Omental fat pad (tissue), 4 donors: ENCODE measurements at places on chromosomes 2 and 18. TPM values are rescaled to one million over a fixed set of nuclear protein-coding genes. Genes with fewer than 3 reads are reported as not detected.

DNA sequence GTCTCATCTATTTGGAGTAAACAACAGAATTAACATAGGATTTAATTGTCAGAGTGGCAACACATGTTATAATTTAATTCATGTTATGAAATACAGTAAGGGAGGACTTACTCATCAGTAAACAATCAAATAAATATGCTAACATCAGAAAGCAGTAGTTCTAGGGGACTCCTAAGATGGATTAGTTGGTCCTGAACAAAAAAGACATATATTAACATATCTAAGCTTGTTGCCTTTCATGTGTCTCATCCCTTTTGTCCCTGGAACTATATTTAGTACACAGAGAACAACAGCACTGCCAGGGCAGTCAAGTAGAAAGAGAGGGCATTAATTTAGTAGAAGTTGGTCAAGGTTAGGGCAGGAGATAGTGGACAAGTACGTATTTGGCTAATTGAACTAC is 117.8 kb upstream of the FZD5 start:
- no peak for DNase-seq

- DNase-seq, result no peak
Measured at GRCh38 chr18:50509012-50509411, 50.9 kb upstream of the MAPK4 start.

The CCDC102B gene
- 15.3 TPM for total RNA-seq

- no peak for DNase-seq
Measured at GRCh38 chr2:239025096-239025801, 177.4 kb downstream of the TWIST2 start.

The CDH2 gene
- total RNA-seq, result 2.0 TPM

DNA sequence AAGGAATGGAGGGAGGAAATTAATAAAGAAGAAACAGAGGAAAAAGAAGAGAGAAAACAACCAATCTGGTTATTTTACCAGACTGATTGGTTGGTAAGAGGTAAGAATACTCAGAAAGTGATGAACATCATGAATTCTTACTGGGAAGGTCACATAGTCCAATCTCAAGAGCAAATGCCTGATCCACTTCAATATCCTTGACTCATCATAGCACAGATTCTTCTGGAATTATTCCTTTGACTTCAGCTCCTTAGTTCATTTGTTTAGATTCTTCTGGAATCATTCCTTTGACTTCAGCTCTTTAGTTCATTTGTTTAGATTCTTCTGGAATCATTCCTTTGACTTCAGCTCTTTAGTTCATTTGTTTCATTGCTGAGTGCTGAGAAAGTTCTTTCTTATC is 2030.6 kb upstream of the CELF4 start:
- no peak for DNase-seq

GRCh38 chr2:121960251-121960650 is 204.8 kb downstream of the TSN start:
- no peak for DNase-seq

The FAM124B gene
- total RNA-seq, result 1.9 TPM

The HTRA2 gene
- total RNA-seq, result 34.3 TPM

GRCh38 chr2:224846161-224846560 is 130.0 kb upstream of the CCDC195 start:
- no peak for DNase-seq

DNA sequence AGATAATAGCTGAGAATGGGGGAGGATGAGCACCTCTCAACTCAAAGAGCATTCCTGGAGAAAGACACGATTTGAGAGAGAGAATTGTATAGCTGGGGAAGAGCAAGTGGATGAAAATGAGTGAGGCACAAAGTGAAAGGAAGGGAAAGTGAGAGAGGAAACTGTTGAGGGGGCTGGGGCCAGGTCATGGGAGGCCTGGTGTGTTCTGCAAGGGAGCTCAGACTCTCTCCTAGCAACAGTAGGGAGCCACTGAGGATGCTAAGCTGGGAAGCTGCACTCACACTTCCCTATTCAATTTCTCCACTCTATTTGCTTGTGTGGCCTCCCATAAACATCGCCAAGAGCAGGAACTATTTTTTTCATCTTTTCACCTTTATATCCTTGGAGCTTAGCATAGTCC is 14.8 kb downstream of the EVA1A start:
- DNase-seq, result no peak

- DNase-seq, result no peak
Measured at GRCh38 chr18:75110846-75111415, 98.0 kb downstream of the PTGR3 start.

DNA sequence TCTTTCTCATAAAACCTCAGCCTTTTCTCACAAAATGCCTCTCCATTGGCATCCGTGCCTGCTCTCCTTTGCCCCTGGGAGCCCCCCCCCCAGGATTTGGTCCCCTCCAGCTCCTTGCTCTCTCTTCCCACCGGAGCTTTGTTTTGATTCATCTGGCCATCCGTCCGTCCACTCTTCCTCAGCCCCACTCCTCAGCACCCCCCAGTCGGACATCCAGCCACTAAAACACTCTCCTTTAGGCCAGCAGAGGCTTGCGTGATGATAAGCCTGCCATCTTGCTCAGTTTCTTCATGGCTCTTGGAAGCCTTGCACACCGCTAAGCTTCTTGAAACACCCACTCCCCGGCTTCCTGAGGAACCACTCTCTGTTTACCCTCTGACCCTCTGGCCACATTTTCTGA is 31.5 kb upstream of the GNAL start:
- no peak for DNase-seq

DNA sequence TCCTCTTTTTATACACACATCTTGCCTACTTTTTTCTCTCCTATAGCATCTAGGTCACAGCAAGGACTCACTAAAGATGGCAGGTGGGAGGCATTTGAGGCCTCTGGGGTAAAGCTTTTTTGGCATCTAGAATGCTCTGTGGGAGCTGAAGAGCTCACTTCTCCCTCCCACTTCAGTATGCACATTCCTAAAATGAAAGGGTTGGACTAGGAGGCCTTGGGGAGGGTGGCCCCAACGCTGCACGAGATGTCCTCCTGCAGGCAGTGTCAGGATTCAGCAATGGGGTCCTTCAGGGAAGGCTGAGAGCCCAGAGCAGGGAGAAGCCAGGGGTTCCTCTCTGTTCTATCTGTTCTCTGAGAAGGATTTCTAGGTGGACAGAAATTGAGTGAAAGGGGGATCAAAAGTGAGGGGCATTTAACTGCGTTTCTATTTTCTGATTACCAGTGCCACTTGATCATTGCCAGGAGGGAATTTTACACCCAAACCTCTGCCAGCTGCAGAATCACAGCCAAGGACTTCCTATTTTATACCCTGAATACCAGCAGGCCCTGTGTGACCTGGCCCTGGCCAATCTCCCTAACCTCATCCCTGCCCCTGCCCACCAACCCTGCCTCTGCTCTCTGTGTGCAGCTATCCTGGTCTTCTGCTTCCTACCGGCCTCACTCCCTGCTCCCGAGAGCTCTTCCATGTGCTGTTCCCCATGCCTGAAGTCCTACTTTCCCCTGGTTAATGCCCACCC is 186.2 kb downstream of the CYP26B1 start:
- no peak for DNase-seq

- no peak for DNase-seq
Measured at GRCh38 chr2:37326866-37327634, 2.4 kb upstream of the PRKD3 start.

GRCh38 chr2:199987586-199987985 is 32.2 kb downstream of the MAIP1 start:
- no peak for DNase-seq

The GNLY gene
- total RNA-seq, result 5.5 TPM
